ENCODE measurements at places on chromosomes 3 and 15.

GRCh38 chr3:120708408-120708807, 26.4 kb upstream of the HGD start:
- DNase-seq: no peak

DNA sequence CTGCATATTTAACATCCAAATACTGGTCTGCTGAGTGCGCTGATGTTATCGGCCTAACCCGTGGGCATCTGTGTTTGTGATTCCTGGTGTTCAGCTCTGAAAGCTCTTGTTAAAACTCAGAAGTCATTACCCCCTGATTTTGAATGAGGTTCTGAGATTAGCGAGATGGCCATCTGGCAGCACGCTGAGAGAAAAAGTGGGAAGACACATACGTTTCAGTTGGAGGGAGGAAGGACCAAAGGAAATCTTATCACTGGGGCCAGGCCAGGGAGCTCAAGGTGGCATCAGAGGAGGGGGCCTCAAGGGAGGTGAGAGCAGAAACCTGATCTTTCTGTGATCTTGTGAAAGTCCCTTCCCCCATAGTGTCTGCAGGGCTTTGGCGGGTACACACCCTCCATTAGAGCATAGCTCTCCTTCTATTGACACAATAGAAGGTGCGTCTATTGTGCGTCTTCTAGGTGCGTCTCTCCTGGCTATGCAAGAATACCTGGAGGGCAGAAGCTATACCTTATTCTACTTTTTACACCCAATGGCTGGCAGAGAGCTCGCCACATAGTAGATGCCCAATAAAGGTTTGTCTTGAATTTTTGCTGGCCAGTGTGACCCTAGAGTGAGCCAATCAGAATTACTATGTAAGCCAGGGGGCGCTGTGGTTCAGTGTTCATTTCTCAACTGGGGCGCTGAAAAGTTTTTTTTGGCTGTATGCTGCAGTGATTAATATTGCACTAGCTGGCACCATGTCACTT, 182.4 kb downstream of the SHQ1 start:
- peak; percentile 6 for DNase-seq

- no peak for DNase-seq
Observed at GRCh38 chr3:156601497-156601896, 46.6 kb upstream of the SSR3 start.

- DNase-seq: no peak
Observed at GRCh38 chr15:70625438-70625837, 137.9 kb downstream of the UACA start.

DNA sequence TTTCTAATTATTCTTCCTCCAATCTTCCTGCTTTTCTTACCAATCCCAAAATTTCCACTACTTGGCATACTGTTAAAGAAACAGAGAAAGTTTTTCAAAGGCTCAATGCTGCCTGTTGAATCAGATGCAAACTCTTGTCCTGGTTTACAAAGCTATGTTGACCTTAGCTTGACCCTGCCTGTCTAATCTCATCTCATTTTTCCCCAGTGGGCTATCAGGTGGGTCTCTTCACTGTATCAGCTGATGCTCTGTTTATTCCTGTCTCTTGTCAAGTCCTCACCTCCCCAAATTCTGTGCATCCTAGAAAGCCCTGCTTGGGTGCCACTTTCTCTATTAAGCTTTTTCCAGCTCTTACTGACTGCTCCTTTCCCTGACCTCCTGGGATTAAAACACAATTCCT, 18.2 kb downstream of the NFKBIZ start:
- no peak for DNase-seq

DNA sequence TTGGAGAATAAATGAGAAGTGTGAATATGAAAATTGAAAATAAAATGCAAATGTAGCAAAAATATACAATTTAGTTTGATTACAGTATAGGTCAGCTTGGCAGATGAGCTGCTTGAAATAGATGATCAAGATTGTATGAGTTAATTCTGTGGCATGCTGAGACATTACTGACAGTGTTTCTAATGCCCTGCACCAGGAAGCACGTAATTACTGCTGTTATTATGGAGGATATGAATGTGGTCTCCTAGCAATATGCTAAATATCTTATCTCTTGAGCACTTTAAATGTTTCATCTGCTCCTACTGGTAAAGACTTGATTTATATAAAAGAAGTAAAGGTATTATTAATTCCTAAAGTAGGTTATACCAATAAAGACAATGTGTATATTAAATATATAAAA, 1015.5 kb downstream of the PLOD2 start:
- DNase-seq: no peak

DNA sequence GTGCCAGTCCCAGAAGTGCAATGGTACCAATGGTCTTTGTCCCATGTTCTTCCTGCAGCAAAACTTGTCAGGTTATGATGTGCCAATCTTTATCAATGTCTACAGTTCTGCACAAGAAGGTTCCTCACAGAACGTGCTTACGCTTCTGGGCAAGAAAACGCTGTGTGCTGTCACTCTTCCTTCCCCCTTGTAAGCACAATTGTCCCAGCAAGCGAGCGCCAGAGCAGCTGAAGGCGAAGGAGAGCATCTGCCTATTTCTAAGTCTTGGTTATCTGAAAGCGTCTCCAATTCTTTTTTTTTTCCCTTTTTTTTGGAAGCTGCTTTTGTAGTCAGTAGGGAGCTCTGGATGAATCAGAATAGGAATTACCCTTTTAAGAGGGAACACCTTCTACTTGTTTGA, 514.4 kb downstream of the FGF12 start:
- no peak for DNase-seq

DNA sequence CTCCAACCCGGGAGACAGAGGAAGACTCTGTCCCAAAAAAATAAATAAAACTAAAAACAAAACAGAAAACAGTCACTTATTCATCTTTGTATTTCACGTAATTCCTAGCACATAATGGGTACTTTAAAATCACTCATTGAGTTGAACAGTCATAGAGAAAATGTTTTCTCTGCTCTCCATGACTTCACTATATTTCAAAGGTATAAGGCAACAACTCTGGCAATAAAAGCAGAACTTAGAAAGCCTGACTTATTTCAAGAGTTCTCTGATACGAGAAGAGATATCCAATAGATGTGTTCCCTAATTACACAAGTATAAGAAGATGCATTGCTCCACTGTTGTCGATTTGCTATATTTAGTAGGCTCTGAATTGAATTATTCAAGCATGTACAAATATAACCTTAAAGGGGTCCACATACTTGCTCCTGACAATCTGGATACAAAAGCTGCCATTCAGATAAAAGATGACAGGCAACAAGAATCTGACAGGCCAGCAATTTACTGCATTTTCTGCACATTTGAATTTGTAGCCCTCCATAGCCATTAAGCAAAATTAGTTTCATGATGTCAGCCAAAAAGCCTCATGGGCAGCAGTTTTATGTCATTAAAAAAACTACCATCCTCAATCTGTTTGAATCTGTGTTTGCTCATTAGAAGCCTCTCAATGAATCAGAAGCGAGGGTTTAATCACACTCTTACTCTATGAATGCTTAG, 47.9 kb downstream of the PEAK1 start:
- DNase-seq: no peak

GRCh38 chr3:189288348-189289235, 116.8 kb downstream of the TPRG1 start:
- no peak for DNase-seq

GRCh38 chr3:80261082-80261481, 493.3 kb upstream of the ROBO1 start:
- DNase-seq: no peak

- DNase-seq: no peak
Observed at GRCh38 chr15:93031103-93031464, 57.9 kb downstream of the RGMA start.

DNA sequence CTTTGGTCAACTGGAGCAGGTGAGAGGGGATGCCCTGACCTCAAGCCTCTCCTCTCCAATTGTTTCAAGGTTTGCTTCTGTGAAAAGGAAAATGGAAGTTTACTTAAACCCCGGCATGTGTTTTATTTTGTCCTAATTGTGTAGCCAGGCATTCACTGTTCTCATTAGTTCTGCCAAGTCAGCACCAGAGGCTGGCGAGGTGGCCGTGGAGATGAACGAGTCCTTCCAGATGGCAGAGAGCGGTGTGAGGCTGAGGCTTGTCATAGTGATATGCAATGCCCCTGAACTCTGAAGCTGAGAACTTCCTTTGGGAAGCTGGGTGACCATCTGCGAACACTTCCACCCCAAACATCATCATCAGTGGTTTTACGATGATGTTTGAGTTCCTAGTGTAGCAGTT, 199.6 kb downstream of the TJP1 start:
- DNase-seq: no peak

DNA sequence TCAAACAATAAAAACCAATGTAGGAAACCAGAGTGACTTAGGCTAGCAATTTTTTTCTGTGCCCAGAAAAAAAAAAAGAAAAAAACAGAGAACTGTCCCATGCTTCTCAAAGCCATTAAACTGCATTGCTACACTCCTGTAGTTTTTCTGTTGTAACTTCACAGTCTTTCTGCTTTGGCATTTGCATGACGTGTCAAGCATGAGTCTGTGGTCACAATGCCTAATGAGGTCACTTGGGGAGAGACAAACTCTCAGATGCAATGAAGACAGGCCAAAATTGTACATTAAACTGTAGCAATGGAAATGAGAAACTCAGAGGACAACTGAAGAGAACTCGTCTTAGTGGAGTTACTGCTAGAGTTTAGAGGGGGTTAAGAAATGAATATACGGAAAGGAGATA, 30.8 kb downstream of the CCDC80 start:
- DNase-seq: no peak

- DNase-seq: no peak
Observed at GRCh38 chr3:22594990-22595389, 608.1 kb upstream of the UBE2E2 start.

DNA sequence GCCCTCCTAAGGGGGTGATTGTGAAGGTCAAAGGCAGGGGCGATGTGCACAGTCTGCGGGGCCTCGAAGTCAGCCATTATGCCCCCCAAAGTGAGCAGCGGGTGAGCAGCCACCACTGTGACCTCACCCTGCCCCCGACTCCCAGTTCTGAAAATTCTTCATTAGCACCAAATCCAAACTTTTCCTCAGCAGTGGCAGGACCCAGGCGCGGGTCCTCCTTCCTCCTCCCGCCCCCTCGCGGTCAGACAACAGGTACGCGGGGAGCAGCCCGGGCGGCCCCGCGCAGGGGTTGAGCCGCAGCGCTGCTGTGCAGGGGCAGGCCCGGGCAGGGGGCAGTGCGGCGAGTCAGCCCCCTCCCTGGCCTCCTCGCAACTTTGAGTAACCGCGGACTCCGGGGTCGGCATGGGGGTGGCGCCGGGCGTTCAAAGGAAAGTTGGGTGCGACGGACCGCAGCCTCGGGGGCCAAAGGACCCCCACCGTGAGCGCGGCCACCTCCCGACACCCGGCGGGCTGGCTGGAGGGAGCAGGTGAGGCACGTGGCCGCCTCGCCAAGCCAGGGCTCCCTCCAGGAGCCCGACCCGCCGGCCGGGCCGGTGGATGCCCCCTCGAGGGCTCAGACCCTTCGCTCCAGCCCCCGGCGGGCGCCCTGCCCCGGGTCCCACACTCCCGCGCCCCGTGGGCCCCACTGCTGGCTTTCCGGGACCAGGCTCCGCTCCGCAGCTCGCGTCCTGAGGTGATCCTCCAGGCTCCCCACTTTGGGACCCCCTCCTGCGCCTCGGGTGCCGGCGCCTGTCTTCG, 49.4 kb upstream of the CCDC174 start:
- no peak for DNase-seq

- no peak for DNase-seq
Observed at GRCh38 chr15:29451201-29451781, 181.7 kb upstream of the NSMCE3 start.

DNA sequence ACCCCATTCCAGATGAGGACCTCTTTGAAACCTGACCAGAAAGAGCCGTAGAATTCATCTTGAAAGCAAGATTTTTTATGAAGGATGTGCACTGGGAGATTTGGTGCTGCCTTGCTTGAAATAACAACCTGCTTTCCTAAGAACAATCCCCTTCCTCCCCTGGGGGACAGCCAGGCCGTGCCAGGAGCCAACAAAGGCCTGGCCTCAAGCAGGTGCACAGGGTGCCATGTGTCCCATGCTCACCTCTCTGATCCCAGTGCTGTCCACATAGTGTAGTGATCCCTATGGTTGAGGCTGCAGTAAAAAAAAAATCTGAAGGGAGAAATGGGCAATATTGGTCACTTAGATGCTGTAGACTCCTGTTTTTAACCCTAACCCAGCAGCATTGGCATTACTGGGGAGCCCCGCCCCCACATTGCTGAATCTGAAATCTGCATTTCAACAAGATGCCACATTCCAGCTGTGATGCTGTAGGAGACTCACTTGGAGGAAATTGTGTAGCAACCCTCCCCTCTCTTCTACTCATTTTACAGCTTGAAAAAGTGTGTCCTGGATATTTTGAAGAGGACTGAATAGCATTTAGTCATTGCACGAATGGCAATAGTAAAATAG, 171.2 kb downstream of the APBA2 start:
- no peak for DNase-seq

All from stimulated activated CD4-positive, alpha-beta T cell treated with anti-CD3 and anti-CD28 coated beads, Interleukin-12 subunit alpha, Interleukin-12 subunit beta, amount 100 ng/mL, for 24 hours (primary cell).